ENCODE measurements at places on chromosomes 7 and 10. TPM values are rescaled to one million over a fixed set of nuclear protein-coding genes. Genes with fewer than 3 reads are reported as not detected.

The SLC16A9 gene
- total RNA-seq, result 1.7 TPM

- DNase-seq, result no peak
Observed at GRCh38 chr7:4436361-4436895, 245.7 kb upstream of the FOXK1 start.

The FLNC gene
- 440 TPM for total RNA-seq

The LIPN gene
- 0.32 TPM for total RNA-seq

DNA sequence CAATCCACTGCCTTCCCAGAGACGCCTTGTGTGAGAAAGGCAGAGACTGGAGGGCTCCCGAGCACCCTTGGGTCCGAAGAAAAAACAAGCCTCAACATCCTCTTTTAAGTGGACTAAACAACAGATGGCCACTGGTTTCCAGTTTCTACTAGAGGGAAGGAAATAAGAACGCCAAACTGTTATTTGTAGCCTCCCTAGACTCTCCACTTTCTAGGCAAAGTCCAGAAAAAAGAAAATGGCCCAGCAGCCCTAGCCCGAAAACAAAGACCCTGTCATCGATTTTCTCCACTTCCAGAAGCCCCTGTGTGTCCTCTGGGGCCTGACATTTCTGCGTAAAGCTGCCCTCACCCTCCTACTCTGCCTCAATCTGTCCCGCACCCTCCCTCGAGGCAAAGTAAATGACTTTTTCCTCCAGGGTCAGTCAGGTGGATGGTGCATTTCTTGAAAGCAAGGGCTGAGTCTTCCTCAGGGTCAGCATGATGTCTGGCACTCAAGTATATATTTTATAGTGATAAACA, 6.0 kb downstream of the RGS10 start:
- DNase-seq, result no peak

GRCh38 chr10:69061305-69062161, 26.4 kb upstream of the SRGN start:
- DNase-seq, result peak; percentile 83

DNA sequence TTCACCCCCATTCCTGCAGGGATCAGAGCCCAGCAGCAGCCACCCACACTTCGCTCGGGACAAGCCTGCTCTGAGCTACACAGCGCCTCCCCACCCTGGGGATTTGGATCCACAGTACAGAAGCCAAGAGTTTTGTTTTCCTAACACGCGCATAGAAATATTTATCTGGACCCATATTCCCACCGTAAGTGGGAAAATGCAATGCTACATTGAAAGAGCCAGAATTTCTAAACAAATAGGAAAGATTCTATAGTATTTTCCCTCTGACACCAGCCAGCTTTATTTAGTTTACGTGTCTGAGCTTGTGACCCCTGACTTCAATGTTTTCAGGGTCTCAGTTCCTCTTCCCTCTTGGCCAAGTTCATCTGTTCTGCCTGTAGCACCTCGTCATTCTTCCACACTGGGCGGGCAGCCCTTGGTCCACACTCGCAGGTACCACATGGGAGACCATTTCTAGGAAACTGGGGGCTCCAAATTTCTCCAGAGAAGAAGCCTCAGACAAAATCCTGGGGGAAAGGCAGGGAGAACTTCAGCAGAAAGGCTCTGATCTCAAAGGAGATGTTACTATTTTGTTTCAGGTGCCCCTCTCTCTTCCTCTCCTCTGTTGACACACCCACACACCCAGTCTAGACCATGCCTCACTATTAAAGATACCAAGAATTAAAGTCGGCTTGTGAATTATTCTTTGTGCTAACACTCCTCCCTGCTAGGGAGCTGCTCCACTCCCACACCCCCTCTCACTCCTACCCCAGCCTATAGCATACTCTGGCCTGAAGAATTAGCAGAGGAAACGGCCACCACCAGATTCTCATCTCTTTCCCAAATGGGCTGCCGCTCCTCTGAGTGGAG, 116.0 kb upstream of the PCGF5 start:
- DNase-seq, result no peak

GRCh38 chr7:110224643-110225042, 866.3 kb upstream of the LRRN3 start:
- no peak for DNase-seq

The HSPA12A gene
- 20.5 TPM for total RNA-seq

- DNase-seq, result no peak
Observed at GRCh38 chr7:18352339-18353255, 143.0 kb upstream of the HDAC9 start.

DNA sequence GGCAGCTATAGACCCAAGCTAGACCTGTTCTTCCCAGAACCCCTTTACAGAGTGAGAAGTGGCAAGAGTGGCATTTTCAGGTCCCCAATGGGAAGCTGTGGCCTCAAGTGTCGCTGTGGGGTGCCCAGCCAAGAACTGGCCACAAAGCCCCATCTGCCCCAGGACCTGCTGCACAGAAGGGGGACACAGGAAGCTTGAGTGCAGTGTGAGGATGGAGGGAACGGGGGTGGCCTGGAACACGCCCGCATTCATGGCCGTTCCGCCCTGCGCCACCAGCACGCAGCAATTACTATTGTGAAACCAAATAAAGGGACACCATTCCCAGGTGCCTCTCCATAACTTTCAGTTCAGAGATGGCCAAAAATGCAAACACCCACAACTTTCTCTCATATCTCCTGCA, 237.6 kb upstream of the TCERG1L start:
- peak; percentile 66 for DNase-seq

The EBLN1 gene
- not detected for total RNA-seq

The TMEM130 gene
- 1.6 TPM for total RNA-seq

The OPALIN gene
- total RNA-seq, result not detected

- DNase-seq, result no peak
Observed at GRCh38 chr7:142851919-142852318, 3.0 kb upstream of the EPHB6 start.

The RBP4 gene
- total RNA-seq, result 3.1 TPM

DNA sequence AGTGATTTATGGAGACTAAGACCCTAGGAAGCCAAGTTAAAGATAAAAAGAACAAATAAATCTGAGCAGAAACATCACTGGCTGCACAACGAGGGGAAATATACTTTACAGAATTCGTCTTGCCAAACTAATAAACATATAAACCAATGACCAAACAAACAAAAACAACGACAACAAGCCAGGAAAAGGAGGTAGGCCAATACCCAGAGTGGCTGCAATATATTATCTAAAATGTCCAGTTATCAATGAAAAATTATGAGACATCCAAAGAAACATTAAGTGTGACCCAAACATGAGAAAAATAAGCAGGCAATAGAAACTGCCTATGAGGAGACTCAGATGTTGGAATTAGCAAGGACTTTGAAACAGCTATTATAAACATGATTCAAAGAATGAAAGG, 81.0 kb downstream of the PKD1L1 start:
- DNase-seq, result no peak

The EFCAB10 gene
- total RNA-seq, result not detected

The NPC1L1 gene
- 0.14 TPM for total RNA-seq

DNA sequence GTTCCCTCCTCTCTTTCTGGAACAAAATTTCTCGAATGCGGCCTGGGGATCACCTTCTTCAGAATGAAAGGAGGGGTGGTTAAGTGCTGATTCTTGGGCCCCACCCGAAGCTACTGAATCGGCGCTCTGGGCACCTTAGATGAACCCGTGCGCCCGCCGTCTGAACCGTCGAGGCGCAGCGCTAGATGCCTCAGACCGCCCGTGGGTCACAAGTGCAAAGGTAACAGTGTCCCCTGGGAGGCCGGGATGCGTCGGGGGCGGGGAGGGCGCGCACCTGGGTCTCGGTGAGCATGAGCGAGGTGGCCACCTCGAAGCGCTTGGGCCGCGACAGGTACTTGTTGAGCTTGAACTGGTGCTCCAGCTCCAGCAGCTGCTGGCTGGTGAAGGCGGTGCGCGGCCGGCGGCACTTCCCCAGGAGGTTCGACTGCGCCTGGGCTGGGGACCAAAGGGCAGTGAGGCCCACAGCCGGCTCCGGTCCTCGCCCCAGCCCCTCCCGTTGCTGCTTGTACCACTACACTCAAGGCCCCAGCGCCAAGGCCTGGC, 4.2 kb downstream of the MNX1 start:
- no peak for DNase-seq

GRCh38 chr7:138154661-138155060, 78.4 kb downstream of the AKR1D1 start:
- no peak for DNase-seq

The SUPV3L1 gene
- 18.6 TPM for total RNA-seq

DNA sequence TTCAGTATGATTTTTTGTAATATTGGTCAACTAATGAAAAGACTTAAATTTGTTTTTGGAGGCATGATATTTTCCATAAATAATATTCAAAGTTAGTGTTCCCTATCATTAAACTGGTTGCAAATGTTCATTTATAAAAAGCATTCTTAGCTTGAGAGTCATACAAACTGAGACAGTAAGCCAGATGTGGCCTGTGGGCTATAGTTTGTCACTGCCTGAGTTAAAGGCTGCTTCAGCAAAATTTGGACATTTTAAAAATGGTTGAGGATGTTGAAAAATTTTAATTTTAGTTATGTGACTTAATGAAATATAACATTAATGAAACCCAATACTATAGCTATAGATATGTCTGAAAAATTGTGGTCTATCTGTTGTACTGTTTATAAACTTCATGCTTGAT, 180.2 kb upstream of the CACNA2D1 start:
- no peak for DNase-seq

The CEP55 gene
- 1.1 TPM for total RNA-seq

DNA sequence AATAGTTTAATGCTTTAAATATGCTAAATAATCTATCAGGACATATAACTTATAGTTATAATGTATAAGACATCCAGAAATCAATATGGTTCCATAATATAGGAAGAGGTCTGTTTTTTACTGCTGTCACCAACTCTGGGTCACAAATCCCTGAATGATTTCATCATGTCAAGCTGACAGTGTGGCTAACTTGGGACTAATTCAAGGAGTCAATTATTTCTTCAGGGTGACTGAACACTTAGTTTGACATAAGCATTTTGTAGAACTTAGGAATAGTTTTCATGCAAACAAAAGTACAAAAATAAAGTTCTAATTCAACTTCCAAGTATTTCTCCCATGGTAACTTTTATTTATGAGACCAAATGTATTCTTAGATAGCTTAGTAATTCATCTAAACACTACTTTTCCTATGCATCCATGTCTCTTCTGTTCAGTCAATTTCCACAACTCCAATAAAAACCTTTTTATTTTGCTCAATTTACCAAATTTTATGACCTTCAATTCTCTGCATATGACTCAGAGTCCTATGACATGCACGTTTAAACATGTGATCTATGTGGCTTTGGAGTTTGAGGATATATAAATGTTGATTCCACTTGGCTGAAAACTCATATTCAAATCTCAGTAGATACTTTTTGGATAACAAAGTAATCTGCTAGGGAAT, 40.3 kb upstream of the GNAT3 start:
- no peak for DNase-seq

The SLC37A3 gene
- 59.0 TPM for total RNA-seq

GRCh38 chr7:45898222-45898621, 9.9 kb downstream of the IGFBP1 start:
- no peak for DNase-seq

The NUTM2A gene
- 0.46 TPM for total RNA-seq

- no peak for DNase-seq
Observed at GRCh38 chr7:81845744-81846241, 75.9 kb upstream of the HGF start.

DNA sequence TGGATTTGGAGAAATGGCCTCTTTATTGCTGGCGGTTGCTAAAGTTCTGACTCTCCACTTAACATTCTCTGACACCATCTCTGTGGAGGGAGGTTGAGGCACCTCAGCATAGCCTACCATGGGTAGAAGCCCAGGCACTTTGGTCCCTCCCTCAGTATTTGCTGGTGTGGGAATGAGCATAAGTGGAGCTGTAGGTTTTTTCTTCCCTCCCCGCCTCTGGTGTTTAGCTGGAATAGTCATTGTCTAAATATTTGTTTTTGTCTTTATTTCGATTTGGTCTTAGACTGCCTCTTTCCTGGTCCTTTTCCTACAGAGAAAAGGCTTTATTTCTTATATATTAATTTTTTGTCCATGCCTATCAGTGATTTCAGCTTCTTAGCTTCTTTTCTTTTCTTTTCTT, 203.4 kb upstream of the AGR3 start:
- no peak for DNase-seq

DNA sequence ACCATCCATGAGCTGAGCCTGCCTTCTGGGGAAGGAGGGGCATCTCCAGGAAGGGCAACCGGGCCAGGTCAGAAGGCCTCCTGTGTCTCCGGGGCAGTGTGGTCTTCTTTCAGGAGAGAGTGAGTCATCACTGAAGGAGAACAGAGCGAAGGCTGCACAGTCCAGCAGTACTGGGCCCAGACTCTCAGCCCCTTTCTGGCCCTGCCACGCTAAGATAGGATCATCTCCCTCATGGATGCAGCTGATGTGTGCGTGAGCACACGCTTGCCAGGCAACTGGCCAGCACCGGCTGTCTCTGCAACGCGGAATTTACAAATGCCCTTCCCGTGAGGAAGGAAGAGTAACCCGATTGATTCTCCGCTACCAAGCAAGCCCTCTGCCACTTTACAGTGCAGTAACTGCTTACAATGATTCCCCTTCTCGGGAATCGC, 328.2 kb downstream of the TNS3 start:
- DNase-seq, result no peak

DNA sequence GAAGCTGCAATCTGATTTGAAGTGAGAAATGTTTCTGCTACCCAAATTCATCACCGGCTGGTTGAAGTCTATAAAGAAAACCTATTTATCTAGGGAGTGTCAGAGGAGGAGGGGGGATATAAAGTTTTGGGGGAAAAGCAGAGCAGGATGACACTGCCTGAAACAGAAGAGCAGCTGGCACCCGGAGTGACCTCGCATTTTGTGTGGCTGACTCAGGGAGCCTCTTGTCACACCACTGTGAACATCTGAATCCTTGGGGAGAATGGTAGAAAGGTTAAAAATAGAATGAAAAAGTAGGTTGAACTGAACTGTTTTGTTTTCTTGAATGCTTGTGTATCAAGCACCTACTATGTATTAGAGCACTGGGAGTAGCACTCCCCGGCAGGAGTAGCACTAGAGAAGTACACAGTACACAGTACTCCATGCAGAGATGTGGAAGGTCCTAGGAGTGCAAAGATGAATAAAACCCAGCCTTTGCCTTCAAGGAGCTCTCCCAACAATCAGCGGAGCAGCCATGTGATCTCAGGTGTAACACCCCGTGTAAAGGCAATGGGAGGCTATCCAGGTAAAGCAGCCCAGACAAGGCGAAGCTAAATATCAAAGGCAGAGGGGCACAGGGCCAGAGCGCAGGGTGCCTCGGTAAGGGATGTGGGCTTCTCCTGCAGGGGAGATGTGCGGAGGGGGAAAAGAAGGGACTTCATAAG, 13.5 kb downstream of the CRTAC1 start:
- DNase-seq, result no peak

- no peak for DNase-seq
Observed at GRCh38 chr10:119248184-119248583, 40.8 kb downstream of the GRK5 start.

DNA sequence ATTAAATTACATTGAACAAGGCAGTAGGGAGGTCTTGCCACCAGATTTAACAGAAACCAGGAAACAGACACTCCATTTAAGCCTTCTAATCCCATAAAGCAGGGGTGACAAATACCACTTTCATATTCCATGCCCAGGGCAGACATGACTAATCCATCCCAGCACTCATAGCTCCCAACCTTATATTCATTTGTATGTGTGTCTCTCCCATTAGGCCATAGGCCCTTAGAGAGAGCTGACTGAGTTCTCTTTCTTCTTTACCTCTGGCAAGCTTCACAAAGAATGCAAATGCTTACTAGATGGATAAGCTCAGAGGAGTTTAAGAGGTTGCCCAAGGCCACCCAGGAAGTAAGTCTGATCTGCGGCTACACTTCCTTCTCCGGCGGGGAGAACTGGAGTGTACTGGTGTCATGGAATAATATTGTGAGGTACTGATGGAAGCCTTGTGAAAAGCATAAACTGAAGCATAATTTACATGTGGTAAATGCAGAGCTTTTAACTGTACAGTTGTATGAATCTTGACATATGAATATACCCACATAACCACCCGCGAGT, 239.7 kb upstream of the HABP2 start:
- DNase-seq, result no peak

All from posterior vena cava (tissue), 2 donors.